ENCODE measurements at places on chromosomes 16 and 17. TPM values are rescaled to one million over a fixed set of nuclear protein-coding genes. Genes with fewer than 3 reads are reported as not detected.

Gene PHOSPHO1
- not detected for total RNA-seq

Gene BCO1
- total RNA-seq, result not detected

Gene RNF166
- total RNA-seq, result 28.6 TPM

Gene OR3A3
- total RNA-seq, result not detected

Gene CCL22
- not detected for total RNA-seq

Gene KLHL11
- 25.5 TPM for total RNA-seq

Gene CCL16
- not detected for total RNA-seq

Gene CDH5
- 0.45 TPM for total RNA-seq
